ENCODE measurements at places on chromosomes 2 and 18. TPM values are rescaled to one million over a fixed set of nuclear protein-coding genes. Genes with fewer than 3 reads are reported as not detected.
A peak's percentile ranks its signal among the peaks of the same experiment; 100 is the strongest.

CRACDL gene
- 5.9 TPM for total RNA-seq

ME2 gene
- 73.6 TPM for total RNA-seq

LAMA3 gene
- 34.2 TPM for total RNA-seq

OR6B2 gene
- total RNA-seq = not detected

PDE1A gene
- 31.7 TPM for total RNA-seq

UGT1A8 gene
- not detected for total RNA-seq

DNA sequence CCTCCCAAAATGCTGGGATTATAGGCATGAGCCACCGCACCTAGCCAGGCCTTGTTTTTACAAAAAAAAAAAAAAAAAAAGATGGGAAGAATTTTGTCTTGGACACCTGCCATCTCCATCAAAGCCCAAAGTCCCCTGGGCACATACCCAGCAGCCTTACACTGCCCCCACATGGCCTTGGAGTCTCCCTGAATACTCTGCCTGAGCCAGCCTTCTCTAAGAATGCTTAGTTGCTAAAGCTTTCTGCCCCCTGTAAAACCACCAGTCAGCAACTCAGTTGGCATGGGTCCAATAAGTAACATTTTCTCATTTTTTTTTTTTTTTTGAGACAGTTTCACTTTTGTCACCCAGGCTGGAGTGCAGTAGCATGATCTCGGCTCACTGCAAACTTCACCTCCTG, 40.6 kb downstream of the SPC25 start:
- H3K27ac ChIP-seq = no peak overlapping the region
- no peaks in the 10 kb centered on the region for H3K4me1 ChIP-seq
- no peaks in the 10 kb centered on the region for H3K36me3 ChIP-seq
- H3K4me3 ChIP-seq = no peak overlapping the region

DNA sequence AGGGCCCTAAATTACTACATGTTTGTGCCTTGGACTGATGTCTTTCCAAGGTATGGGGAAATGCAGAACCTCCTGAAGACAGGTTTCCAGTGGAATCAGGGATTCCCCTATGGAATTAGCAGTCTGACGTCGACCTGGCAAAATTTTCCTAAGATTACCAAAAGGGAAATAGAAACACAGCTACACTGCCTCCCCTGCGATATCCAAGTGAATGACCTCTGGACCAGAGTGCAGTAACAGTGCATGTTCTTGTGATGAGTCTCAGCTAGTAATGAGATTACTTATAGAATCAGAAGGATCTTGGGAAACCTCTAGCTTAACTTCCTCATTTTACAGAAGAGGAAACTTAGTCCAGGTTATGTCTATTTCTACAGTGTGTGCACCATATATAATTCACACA, 21.3 kb upstream of the CHST9 start:
- DNase-seq = no peak
- no peaks in the 10 kb centered on the region for H3K4me1 ChIP-seq
- H3K27ac ChIP-seq = no peak overlapping the region

- no peaks in the 10 kb centered on the region for H3K4me1 ChIP-seq
- DNase-seq = no peak
- H3K27me3 ChIP-seq = no peaks in the 10 kb centered on the region
Measured at GRCh38 chr2:104289651-104290565, 564.0 kb upstream of the POU3F3 start.

- H3K27me3 ChIP-seq = no peaks in the 10 kb centered on the region
- no peak for DNase-seq
- no peak overlapping the region for H3K4me3 ChIP-seq
- H3K4me1 ChIP-seq = peaks cover 9% of the 10 kb centered on the region
- no peaks in the 10 kb centered on the region for H3K36me3 ChIP-seq
Measured at GRCh38 chr2:233209533-233210171, 41.8 kb upstream of the ATG16L1 start.

DNA sequence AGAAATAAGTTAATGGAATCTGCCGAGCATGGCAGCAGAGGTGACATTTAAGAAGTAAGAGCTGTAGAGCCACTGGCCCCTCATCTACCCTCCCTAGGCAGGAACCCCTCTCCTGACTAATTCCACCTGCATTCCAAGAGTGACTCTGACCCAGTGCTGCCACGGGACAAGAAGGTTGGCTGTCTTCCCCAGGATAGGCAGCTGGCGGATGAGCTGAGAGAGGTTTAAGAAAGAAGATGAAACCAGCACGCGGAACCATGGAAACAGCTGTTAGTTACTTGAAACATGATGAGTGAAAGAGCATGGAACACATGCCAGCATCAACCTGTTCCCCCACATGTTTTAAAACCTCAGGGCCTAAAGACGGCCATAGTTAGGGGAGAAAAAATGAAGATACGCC, 74.1 kb downstream of the RND3 start:
- no peaks in the 10 kb centered on the region for H3K4me1 ChIP-seq
- no peak overlapping the region for H3K4me3 ChIP-seq
- no peak for DNase-seq
- H3K36me3 ChIP-seq = no peaks in the 10 kb centered on the region
- no peak overlapping the region for H3K27ac ChIP-seq

- no peak overlapping the region for H3K4me3 ChIP-seq
- no peaks in the 10 kb centered on the region for H3K4me1 ChIP-seq
- no peaks in the 10 kb centered on the region for H3K36me3 ChIP-seq
Measured at GRCh38 chr18:75697493-75697892, 270.0 kb upstream of the SMIM21 start.

GRCh38 chr18:21117409-21118131, 6.0 kb upstream of the ROCK1 start:
- peak overlapping the region; percentile 68 for H3K27ac ChIP-seq
- no peak for DNase-seq
- peaks cover 36% of the 10 kb centered on the region for H3K4me1 ChIP-seq
- no peaks in the 10 kb centered on the region for H3K27me3 ChIP-seq
- H3K4me3 ChIP-seq = peak overlapping the region; percentile 9

DNA sequence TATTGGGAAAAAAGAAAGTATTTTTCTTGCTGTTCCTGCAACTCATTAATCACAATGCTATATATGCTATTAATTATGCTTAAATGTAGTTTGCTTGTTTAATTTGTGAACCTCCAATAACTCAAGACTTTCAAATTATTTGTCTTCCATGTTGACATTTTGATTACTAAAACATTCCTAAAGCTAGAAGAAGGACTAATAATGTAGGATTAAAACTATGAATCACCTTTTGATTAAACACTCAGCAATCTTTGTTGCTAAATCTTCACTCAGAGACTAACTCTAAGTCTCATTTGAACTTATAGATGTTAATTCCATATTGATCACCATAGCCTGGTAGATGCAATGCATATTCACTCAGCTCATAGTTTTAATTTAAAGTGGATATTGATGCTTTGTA, 524.6 kb upstream of the ZEB2 start:
- H3K4me3 ChIP-seq = no peak overlapping the region
- DNase-seq = no peak
- peaks cover 10% of the 10 kb centered on the region for H3K4me1 ChIP-seq
- H3K27me3 ChIP-seq = no peaks in the 10 kb centered on the region

DNA sequence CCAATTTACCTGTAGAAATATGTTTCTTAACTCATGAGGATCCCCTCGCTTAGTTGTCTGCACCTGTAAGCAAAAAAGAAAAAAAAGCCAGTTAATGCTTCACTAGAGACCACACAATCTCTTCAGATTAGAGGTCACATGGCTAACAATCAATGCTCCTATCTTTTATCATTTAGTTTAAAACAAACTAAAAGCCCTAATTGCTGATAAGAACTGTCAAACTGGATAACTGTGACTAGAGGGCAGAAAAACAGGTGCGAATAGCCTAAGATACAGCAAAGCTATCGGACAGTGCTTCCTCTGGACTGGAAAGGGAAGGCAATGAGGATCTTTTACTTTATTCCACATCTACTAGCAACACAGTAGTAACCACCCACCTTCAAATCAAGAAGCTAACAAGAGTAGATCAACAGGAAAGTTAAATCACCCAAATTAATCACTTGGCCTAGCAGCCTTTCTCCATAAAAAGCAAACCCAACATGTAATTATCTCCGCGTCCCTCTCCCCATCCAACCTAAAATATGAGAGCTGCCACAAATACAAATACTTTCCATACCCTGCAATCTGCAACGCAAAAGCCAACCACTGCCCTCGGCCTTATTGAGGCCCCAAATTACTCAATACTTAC, 734 bp downstream of the SLC25A12 start:
- H3K36me3 ChIP-seq = no peaks in the 10 kb centered on the region
- peak overlapping the region; percentile 70 for H3K27ac ChIP-seq
- H3K27me3 ChIP-seq = no peaks in the 10 kb centered on the region

DNA sequence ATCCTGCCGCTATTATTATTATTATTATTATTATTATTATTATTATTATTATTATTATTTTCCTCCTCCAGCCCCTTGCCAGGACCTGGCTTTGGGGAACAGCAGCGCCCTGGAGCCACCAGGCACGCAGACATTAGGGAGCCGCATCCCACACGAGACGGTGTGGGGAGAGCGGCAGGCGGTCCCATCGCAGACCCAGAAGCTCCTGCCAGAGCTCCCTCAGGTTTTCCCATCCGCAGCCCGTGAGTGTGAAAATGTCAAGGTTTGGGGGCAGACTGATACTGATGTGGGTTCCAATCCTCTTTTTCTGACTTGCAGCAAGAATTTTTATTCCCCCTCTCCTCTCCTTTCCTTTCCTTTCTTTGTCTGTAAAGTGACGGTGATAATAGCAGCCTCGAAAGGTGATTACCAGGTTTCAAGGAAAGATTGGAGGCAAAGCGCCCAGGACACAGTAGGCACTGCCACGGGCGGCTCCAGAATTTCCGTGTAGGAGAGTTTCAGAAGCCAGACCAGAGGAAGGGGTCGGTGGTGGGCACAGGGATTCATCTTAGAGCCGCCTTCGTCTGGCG, 816 bp downstream of the SCTR start:
- H3K27me3 ChIP-seq = no peaks in the 10 kb centered on the region
- H3K27ac ChIP-seq = no peak overlapping the region
- H3K4me3 ChIP-seq = no peak overlapping the region
- DNase-seq = no peak
- H3K36me3 ChIP-seq = no peaks in the 10 kb centered on the region

DNA sequence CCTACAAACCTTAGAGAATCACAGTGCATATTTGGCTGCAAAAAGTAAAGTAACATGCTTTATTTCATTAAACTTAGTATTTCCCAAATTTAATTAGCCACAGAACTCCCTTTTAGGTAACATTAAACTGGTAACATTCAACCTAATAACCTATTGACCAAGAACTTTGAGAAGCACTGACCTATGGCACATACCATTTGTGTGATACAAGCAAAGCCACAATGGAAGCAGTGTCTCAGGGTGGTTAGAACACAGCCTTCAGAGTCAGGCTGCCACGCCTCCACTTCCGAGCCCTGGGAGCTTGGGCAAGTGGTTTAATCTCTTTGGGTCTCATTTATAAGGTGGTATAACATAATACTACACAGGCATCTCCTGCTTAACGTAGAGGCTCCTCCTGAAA, 301.4 kb downstream of the PDE11A start:
- no peaks in the 10 kb centered on the region for H3K27me3 ChIP-seq
- no peak overlapping the region for H3K4me3 ChIP-seq
- H3K36me3 ChIP-seq = no peaks in the 10 kb centered on the region
- no peak overlapping the region for H3K27ac ChIP-seq
- no peak for DNase-seq
- H3K4me1 ChIP-seq = no peaks in the 10 kb centered on the region

GRCh38 chr2:133458280-133458679, 110.0 kb downstream of the NCKAP5 start:
- H3K27me3 ChIP-seq = no peaks in the 10 kb centered on the region
- H3K4me3 ChIP-seq = no peak overlapping the region
- no peak overlapping the region for H3K27ac ChIP-seq
- H3K36me3 ChIP-seq = no peaks in the 10 kb centered on the region

GRCh38 chr2:138333121-138333520, 168.4 kb upstream of the SPOPL start:
- no peak for DNase-seq
- H3K27me3 ChIP-seq = no peaks in the 10 kb centered on the region
- no peak overlapping the region for H3K4me3 ChIP-seq
- no peaks in the 10 kb centered on the region for H3K36me3 ChIP-seq
- H3K4me1 ChIP-seq = no peaks in the 10 kb centered on the region
- no peak overlapping the region for H3K27ac ChIP-seq

DNA sequence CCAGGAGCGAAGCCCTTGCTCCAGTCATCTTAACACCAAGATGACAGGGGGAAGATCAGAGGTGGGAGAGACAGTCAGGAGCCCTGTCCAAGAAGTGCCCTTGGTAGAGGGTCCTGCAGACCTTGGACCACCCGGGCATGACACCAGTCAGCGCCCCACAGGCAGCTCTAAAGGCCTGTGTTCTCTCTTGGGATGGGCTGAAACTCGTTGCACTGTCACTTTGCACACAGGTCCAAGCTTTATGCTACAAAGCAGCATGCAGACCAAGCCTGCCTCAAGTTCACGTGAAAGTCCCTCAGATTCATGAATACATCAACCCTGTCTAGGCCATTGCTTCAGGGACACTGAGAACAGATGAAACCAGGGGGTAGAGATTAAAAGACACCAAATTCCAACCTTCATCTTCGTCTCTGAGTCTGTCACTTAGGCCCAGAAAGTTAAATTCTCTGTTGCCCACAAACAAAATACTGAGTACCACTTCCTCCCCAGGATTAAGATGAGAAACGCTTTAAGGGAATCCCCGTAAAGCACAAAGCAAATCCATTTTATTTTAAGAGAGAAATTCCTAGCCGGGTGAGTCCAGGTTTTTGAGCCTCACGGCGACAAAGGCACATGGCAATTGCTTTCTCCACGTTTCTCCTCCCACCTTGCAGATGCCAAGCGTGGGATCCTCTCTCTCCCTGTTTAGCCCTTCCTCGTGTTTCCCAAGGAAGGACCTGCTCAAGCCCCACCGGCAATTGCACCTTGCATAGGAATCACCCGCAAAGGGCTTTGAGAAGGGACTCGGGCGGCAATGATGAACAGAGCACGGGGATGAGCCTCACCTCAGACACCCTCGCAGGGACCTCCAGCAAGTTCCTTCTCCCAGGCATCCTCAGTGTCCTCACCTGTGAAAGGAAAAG, 75.0 kb upstream of the ID2 start:
- H3K27me3 ChIP-seq = no peaks in the 10 kb centered on the region
- no peak for DNase-seq
- H3K27ac ChIP-seq = no peak overlapping the region

DNA sequence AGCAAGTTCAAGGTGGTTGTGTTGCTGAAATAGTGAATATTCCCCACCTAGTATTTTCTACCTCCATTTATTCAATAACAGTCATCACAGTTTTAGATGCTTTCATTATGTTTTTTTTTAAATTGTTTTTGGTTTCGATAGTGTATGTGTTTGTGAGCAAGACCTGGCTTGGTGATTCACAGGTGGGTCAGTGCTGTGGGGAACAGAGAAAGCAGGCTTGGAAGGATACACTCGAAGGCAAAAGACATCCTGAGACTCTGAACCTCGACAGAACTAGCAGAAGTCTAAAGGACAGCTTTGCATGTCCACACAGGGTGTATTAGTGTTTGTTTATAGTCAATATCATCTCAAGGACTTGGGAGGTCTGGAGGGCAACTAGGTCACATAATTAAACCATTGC, 551.5 kb downstream of the RIT2 start:
- no peak overlapping the region for H3K27ac ChIP-seq
- H3K27me3 ChIP-seq = no peaks in the 10 kb centered on the region
- no peak overlapping the region for H3K4me3 ChIP-seq
- H3K36me3 ChIP-seq = no peaks in the 10 kb centered on the region
- no peak for DNase-seq
- H3K4me1 ChIP-seq = no peaks in the 10 kb centered on the region

- no peak overlapping the region for H3K4me3 ChIP-seq
- H3K27ac ChIP-seq = no peak overlapping the region
- peaks cover 9% of the 10 kb centered on the region for H3K4me1 ChIP-seq
- H3K36me3 ChIP-seq = no peaks in the 10 kb centered on the region
Measured at GRCh38 chr2:168237741-168238140, 9.7 kb downstream of the STK39 start.
